ENCODE measurements at places on chromosomes 5 and 9. TPM values are rescaled to one million over a fixed set of nuclear protein-coding genes. Genes with fewer than 3 reads are reported as not detected.

DNA sequence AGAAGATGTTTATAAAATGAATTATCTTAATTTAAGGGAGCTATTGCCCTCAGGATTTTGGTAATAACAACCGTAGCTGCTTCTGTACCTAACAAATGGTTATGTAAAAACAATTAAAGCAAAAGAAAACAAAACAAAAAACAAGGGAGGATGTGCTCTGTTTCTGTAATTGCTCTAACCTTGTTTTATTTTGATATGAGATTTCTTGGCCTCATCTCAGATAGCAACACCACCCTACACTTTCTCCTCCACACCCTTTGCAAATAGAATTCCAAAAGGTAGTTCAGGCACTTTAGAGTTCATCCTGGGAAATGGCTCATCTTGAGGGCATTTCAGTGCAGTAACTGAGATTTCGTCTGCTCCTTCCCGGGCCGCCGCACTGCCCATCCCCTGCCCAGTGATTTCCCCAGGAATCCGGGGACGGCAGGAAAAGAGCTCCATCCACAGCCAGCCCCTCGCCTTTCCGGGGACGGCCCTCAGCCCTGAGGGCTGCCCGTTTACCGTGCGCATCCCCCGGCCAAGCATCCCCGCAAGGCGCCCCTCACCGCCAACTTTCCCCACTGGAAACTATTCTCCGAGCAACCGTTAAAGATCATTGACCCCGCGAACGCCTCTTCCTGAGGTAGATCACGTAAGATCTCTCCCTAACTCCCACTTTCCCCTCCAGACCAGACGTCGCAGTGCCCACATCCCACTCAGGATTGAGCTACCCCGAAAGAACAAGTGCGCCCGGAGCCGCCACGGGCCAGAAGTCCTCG, 1.2 kb downstream of the FNBP1 start:
- no peak for DNase-seq

- DNase-seq, result no peak
Observed at GRCh38 chr5:68954618-68954910, 139.2 kb upstream of the SLC30A5 start.

- DNase-seq, result no peak
Observed at GRCh38 chr9:14186096-14186495, 127.8 kb downstream of the NFIB start.

DNA sequence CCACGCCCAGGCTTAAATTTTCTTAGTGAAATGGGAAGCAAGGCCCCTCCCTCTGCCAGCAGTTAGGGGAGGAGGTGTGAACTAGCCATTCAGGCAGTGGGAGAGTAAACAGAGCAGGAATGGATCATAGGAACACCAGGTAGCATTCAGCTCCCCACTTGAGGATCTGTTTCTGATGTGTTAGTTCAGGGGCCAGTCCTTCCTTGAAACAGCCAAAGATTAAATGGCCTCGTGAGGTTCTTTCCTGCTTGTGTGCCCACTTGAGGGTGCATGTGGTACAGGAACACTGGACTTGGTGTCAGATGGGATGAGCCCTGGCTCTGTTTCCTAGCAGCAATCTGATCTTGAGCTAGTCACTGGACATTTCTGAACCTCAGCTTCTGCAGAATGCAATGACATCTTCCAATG, 21.2 kb downstream of the FAXDC2 start:
- DNase-seq, result no peak

- DNase-seq, result no peak
Observed at GRCh38 chr5:83368319-83368718, 103.2 kb upstream of the VCAN start.

DNA sequence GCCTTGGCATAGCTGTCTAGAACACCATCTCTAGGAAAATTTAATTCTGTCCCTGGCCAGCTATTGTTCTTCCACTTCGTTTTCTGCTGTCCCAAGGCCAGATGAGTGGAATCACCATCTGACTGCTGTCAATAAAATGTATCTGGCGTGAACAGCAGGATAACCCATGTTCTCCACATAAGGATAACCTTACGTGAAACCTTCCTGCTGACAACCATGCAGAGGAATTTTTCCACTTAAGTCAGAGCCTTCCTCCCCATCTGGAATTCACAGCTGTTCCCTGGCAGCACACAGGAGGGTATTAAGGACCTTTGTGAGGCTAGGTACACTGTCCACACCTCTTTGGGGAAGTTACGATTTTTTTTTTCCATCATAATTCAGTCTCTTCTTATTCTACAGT, 28.6 kb downstream of the RNF44 start:
- DNase-seq, result no peak

GRCh38 chr9:120514405-120514804, 65.6 kb downstream of the CDK5RAP2 start:
- no peak for DNase-seq

DNA sequence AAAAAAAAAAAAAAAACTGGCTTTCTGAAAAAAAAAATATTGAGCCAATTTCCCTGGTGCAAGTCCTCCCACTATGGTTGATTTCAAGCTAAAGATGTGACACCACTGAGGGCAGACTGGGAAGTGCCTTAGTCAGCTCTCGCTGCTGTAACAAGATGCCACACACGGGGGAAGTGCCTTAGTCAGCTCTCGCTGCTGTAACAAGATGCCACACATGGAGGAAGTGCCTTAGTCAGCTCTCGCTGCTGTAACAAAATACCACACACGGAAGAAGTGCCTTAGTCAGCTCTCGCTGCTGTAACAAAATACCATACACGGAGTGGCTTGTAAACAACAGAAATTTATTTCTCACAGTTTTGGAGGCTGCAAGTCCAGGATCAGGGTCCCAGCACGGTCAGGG, 23.4 kb downstream of the BTNL9 start:
- no peak for DNase-seq

DNA sequence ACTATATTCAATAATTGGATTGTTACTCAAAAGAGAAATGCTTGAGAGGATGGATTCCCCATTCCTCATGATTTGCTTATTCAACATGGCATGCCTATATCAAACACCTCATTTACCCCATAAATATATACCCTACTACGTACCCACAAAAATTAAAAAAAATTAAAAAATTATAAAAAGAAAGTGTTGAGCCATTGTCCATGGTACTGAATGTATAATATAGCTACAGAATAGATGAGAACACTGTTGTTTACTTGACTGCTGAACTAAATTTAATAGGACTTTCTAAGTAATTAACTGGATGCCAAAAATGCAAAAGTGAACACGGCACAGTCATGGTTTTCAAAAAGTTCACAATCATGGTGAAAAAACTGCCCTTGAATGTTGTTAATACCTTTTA, 725.8 kb downstream of the KCTD16 start:
- DNase-seq, result no peak

DNA sequence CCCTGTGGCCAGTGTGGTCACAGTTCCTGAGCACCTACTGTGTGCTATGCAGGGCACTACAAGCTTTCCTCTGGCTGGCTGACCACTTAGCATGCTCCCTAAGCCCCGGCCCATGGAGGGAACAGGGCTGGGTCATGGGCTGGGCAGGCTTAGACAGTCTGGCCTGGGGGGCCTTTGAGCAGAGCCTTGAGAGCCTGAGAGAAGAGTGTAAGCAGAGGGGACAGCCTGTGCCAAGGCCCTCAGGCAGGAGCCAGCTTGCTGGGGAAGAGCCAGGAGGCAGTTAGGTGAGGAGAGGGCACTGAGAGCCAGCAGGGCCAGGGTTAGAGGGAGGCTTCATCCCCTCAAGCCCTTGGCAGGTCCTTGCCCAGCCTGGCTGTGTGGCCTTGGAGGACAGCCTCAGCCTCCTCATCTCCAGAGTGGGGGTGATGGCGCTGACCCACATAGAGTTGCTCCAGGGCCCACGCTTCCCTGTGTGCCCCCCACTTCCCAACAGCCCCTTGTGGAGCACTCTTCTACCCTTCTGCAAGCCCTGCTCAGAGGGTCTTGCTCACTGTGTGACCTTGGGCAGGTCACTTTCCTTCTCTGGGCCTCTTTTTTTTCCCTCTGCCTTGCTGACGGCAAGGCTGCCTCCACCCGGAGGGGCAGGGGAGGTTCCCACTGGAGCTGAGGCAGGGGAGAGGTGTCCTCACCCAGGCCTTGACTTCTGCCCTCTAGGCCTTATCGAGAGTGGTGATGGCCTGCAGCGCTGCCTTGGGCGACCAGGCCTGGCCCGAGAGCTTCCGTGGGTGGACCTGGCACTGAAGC, 107.1 kb downstream of the PHF2 start:
- DNase-seq, result peak; percentile 73

GRCh38 chr5:55497712-55498111, 37.1 kb downstream of the PLPP1 start:
- no peak for DNase-seq

DNA sequence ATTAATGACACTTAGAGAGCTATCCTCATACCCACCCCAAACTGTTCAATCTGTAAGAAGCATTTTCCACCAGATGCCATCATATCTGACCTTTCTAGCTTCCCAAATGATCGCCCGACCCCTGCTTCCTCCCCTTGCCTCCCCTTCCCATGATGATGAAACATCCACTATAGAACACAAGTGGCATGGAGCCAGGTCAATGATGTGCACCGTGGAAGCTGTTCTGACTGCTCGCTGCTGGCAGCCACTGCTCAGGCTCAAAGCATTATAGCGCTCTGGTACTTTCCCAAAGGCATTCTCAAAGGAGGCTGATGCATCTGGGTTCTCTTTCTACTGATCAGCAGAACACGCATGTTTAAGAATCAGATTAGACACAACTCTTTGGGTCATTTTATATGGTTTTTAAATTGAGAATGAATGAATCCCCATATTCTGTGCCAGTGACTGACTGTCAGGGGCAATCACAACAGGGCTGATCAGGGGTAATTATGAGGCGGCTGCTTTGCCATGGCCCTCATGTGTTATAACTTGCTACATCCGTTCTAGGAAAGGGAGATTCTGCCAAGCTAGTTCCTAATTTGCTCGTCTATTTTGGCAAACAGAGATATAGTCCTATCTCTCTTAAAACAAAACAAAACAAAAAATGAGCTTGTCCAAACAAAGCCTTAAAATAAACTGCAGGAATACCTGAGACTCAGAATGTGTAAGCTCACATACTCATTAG, 343.7 kb downstream of the ENC1 start:
- no peak for DNase-seq

DNA sequence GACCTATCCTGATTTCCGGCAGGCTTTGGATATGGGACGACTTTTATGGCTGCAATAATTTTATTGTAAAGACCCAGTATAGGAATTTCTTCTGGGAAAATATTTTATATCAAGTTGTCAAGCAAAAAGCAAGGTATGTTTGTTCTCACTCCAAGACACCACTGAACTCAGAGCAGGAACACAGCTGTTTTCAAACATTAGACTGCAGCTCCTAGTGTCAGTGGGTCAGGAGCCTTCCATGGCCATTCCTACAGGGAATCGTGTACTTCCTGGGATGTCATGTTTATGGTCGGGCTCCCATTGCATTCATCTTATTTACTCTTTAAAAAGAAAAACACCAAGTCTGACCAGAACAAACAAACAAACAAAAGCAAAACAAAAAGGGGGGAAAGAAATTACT, 225.3 kb downstream of the TSSK1B start:
- DNase-seq, result no peak

GRCh38 chr5:1522601-1523479, 920 bp downstream of the LPCAT1 start:
- DNase-seq, result peak; percentile 84

GRCh38 chr9:110008663-110009062, 199.3 kb downstream of the C9orf152 start:
- DNase-seq, result no peak

- no peak for DNase-seq
Observed at GRCh38 chr9:116716438-116716837, 29.3 kb downstream of the TRIM32 start.

DNA sequence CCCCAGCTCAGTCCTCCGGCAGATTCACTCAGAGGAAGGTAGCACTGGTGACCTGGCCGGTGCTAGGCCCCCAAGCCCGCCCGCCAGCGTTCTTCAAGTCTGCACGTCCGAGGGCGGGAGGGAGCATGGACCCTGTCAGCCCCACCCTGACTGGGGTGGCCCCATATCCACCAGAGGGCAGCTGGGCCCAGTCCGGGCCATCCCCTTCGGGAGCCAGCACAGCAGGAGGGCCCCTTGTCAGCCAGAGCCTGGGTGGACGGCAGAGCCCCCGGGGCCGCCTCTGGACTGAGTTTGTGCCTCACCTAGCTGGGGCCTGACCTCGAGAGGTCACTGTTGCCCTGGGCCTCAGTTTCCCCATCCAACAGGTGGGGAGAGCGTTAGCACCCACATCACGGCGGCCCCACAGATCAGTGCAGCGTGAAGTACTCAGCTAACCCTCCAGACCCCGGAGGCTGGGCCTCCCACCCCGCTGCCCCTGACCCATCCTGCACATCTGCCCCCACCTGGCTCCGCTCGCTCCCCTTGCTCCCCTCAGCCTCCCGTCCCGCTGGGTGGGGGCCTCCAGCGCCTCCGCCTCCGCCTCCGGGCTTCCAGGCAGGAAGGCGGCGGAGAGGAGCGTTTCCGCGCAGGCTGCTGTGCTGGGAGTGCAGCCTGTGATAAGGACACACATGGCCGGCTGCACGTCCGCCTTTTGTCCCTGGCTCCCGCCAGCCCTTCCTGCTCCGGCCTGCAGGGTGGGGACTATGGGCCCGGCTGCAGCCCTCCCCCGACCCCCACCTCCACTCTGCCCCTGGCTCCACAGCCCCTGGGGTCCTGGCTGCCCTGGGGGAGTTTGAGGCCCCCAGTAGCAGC, 16.6 kb upstream of the EGFL7 start:
- DNase-seq, result no peak

GRCh38 chr5:35236770-35237169, 6.5 kb upstream of the PRLR start:
- no peak for DNase-seq

GRCh38 chr9:12974671-12975070, 199.9 kb downstream of the LURAP1L start:
- DNase-seq, result no peak

DNA sequence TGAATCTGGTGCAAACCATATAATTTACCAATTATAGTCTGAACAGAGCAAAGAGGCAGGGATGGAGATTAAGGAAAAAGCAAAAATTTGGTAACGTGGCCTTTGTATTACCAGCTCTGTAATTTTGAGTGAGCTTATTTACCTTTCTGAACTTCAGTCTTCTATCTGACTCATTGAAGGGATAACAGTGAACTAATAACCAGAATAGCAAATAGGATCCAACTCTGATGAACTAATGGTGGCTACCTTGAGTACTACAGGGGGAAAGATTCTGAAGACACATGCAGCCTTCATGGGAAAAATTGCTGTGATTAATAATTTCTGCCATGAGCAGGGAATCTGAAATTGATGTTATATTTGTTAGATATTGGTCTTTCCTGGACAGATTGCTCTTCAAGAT, 23.0 kb upstream of the LARP1 start:
- no peak for DNase-seq

GRCh38 chr9:32434892-32435291, 50.4 kb downstream of the ACO1 start:
- no peak for DNase-seq

GRCh38 chr5:29769474-29769873, 1424.0 kb upstream of the CDH6 start:
- DNase-seq, result no peak

The PKD2L2 gene
- not detected for total RNA-seq

The ADRB2 gene
- total RNA-seq, result 7.1 TPM

The IL4 gene
- not detected for total RNA-seq

The SPINK4 gene
- total RNA-seq, result not detected

The TRIM41 gene
- 25.2 TPM for total RNA-seq

The SWI5 gene
- total RNA-seq, result 24.7 TPM

The GFRA3 gene
- total RNA-seq, result 0.18 TPM

The PTPN3 gene
- 4.7 TPM for total RNA-seq

The HTR1A gene
- total RNA-seq, result not detected

The NR4A3 gene
- total RNA-seq, result 2.4 TPM

The TSSK1B gene
- 0.42 TPM for total RNA-seq

The CCL19 gene
- not detected for total RNA-seq

The TMOD1 gene
- total RNA-seq, result not detected

Data from osteocyte (in vitro differentiated cells).